ENCODE measurements at places on chromosomes 3 and 15.

- DNase-seq = no peak
Measured at GRCh38 chr3:54366007-54366750, 243.8 kb downstream of the CACNA2D3 start.

GRCh38 chr3:117253636-117254035 lies 544.1 kb downstream of the TUSC7 start:
- no peak for DNase-seq

- no peak for DNase-seq
Measured at GRCh38 chr15:65086680-65087111, 10.2 kb downstream of the KBTBD13 start.

GRCh38 chr3:134315286-134316106 lies 58.8 kb downstream of the AMOTL2 start:
- peak; percentile 71 for DNase-seq

- DNase-seq = no peak
Measured at GRCh38 chr3:26280517-26280916, 342.1 kb upstream of the LRRC3B start.

GRCh38 chr15:85690561-85691231 lies 104.0 kb downstream of the KLHL25 start:
- DNase-seq = no peak

- no peak for DNase-seq
Measured at GRCh38 chr15:66751579-66751978, 49.5 kb downstream of the SMAD6 start.
